G401 (cell line): ENCODE measurements at places on chromosomes 16 and 17. TPM values are rescaled to one million over a fixed set of nuclear protein-coding genes. Genes with fewer than 3 reads are reported as not detected.

GRCh38 chr16:84370723-84371552 lies 2.6 kb downstream of the ATP2C2 start:
- no peak for DNase-seq

DNA sequence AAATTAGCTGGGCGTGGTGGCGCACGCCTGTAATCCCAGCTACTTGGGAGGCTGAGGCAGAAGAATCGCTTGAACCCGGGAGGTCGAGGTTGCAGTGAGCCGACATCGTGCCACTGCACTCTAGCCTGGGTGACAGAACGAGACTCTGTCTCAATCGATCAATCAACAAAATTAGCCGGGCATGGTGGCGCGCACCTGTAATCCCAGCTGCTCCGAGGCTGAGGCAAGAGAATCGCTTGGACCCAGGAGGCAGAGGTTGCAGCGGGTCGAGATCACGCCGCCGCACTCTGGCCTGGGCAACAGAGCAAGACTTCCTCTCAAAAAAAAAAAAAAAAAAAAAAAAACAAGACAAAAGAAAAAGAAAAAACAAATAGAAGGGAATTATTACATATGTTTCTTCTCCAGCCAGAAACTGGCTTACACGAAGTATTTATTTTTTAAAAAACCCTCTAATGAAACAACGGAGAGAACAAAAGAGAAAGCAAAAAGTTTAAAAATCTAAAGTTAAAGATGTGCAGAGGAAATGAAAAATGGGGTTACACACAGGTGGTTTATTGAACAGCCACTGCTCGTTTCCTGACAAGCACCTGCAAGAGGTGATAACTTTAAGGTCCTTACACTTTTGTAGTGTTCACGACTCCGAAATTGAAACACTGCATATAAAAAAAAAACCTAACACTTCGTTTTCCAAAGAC lies 1.4 kb downstream of the SYNRG start:
- DNase-seq: no peak

GRCh38 chr17:28747051-28747691 lies 3.4 kb downstream of the TRAF4 start:
- DNase-seq: peak; percentile 78

GRCh38 chr16:73216932-73217331 lies 169.0 kb upstream of the ZFHX3 start:
- no peak for DNase-seq

GRCh38 chr17:57404073-57404472 lies 147.8 kb downstream of the MSI2 start:
- DNase-seq: no peak

DNA sequence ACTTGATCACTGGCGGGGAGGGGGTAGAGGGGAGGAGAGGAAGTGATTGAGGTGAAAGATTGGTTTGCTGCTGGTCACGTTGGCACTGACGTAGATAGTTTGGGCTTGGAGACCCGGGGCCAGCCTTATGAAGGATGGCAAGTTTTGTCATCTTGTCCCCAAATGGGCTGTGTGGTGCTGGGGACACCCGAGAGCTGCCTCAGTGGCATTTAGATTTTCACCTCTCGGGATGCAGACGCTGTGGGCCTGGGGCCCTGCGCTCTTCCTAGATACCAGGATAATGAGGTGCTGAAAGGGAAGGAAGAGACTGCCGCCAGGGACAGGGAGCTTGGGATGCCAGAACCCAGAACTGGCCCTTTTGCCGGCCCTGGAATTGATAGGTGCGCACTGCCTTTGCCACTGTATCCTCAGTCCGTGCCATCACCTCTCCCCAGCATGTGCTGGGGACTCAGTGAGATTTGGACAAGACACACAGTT lies 1.4 kb upstream of the SOCS3 start:
- DNase-seq: no peak

- DNase-seq: peak; percentile 85
These were observed 63.1 kb downstream of the MYO18A start for GRCh38 chr17:29116804-29117753.

DNA sequence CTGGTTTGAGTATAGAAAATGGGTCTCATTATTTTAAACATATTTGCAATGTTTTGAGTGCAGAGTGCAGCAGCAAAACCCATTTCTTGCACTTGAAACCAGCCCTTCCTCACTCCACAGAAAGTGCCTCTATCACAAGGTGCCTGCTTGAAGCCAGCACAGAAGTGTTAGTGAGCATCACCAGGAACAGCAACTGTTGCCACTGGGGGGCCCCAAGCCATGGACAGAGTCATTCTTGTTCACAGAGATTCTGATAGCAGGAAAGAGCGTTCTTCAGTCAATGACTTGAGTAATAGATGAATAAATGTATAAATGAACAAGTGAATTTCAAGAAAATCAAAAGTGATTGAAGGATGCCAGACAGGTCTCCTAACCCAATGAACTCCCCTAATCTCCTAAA lies 45.6 kb downstream of the CHD9NB start:
- DNase-seq: no peak

DNA sequence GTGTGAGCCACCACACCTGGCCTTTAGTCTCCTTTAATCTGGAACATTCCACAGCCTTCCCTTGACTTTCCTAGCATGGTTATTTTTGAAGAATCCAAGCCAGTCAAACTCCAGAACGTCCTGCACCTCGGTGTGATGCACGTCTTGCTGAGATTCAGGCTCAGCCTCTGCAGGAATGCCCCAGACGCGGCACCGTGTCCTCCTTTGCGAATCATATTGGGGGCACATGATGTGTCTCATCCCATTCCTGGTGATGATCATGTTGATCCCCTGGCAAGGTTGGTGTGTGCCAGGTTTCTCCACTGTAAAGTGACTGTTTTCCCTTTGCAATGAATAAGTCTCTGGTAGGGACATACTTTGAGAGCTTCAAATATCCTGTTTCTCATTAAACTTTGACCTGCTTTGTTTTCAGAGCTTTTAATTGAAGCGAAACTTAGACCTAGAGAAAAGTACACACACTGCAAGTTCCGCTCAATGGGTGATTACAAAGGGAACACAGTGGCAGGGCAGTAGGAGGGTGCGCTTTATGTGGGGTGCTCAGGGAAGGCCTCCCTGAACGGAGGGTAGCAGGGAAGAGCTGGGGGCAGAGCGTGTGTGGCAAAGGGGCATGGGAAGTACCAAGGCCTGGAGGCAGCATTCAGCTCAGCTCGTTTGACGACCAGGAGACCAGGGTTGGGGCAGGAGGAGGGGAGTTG lies 9.6 kb upstream of the ATP2C2 start:
- DNase-seq: no peak

DNA sequence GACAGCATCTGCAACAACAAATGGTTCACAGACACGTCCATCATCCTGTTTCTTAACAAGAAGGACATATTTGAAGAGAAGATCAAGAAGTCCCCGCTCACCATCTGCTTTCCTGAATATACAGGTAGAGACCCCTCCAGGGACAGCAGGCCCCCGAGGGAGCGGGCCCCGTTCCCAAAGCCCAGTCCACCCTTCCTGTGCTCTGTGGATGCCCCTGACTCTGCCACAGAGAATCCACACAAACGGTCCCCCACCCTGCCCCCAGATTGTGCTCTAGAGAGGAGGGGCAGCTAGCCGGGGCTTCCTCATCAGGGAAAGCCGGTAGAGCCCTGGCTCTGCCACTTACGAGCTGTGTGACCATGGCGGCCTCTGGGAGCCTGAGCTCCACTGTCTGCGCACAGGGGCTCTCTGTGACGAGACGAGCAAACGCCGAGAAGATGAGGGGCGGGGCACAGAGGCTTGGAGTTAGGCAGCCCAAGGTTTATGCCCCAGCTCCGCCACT lies 84.4 kb downstream of the AMFR start:
- DNase-seq: no peak

- peak; percentile 77 for DNase-seq
These were observed 101.1 kb downstream of the MSI2 start for GRCh38 chr17:57357392-57357784.

- no peak for DNase-seq
These were observed 38.7 kb downstream of the LAT start for GRCh38 chr16:29023279-29024277.

- no peak for DNase-seq
These were observed 756 bp downstream of the CCL2 start for GRCh38 chr17:34255841-34256240.

DNA sequence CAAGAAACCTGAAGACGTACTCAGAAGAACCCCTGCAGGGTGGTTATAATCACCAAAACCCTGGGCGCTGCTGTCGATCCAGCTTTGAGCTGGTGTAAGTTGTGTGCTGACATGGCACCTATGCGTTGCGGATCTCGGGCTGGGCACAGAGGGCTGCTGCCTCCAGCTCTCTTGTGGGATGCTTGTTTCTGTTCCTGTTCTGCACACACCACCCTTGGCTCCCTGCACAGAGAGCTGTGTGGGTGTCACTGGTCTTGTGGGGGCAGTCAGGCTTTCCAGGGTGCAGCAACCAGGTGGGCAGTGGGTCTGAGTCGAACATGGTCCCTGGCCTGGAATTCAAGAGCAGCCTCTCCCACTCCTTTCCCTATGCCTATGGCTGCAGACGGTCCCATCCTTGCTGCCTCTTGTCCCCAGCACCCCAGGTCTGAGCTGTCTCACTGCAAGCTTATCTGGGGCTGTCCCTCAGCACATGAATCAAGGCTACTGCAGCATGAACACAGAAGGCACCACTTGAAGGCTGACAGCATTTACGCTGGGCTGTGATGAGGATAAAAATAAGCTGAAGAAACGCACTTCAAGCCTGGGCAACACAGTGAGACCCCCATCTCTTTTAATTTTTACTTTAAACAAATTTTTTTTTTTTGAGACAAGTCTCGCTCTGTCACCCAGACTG lies 20.1 kb downstream of the ZNF276 start:
- no peak for DNase-seq

GRCh38 chr17:83202002-83203000 lies 122.9 kb downstream of the METRNL start:
- no peak for DNase-seq

GRCh38 chr16:66332634-66333610 lies 33.6 kb upstream of the CDH5 start:
- DNase-seq: no peak

GRCh38 chr17:79835953-79836509 lies 3.2 kb downstream of the CBX4 start:
- no peak for DNase-seq

GRCh38 chr16:17266608-17267313 lies 204.0 kb downstream of the XYLT1 start:
- peak; percentile 21 for DNase-seq

DNA sequence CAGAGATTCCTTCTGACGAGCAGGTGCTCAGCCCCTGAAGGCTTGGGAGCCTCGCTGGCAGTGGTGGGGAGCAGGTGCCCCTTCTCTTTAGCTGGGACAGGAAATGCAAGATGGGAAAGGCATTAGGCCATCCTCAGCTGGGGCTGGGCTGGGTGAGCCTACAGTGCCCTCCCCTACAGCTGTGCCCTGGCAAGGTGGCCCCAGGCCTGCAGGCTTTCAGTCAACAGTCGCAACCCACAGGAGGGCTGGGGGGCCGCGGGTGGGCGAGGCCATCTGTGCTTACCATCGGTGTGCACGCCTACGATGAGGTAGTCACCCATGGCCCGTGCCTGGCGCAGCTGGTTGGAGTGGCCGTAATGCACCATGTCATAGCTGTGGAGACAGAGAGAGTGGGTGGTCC lies 2.0 kb downstream of the PCYT2 start:
- no peak for DNase-seq

- DNase-seq: no peak
These were observed 233.0 kb downstream of the MSI2 start for GRCh38 chr17:57489321-57489720.

DNA sequence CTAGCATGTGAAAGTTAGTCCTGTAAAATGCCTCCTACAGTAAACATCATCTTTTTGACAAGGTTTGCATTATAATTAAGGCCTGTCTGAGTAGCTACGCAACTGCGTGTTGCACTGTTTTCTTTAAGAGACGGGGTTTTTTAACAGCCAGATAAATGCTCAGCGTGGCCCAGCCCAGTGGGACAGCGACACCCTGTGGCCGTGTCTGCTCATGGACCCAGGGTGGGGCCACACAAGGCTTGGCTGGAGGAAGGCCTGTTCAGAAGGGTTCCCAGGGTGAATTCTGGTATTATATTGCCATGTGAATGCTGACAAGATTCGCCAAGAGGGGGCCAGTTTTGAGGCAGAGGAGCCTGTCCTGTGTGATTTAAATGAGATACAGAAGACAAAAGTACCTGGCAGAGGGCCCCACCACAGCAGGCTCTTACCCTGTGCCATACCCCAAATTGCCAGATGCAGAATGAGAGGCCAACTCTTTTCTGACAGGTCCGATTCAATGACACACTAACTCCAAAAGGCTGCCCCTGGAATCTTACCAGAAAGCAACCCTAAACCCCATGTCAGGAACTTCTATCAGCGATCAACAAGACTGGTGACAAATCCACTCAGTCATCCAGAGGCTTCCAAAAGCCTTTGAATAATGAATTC lies 65.9 kb upstream of the IRX6 start:
- DNase-seq: peak; percentile 1

GRCh38 chr16:51034481-51035109 lies 116.5 kb downstream of the SALL1 start:
- DNase-seq: no peak

- DNase-seq: no peak
These were observed 135.2 kb upstream of the CPHXL start for GRCh38 chr16:75861311-75862097.

CTRB2 gene
- not detected in 2 replicates for total RNA-seq

CA4 gene
- not detected in 2 replicates for total RNA-seq

NPIPB6 gene
- total RNA-seq: 1.4 TPM in 1 of 2 replicates, not detected in the other

HSD17B1 gene
- 3.5 and 4.4 TPM in 2 replicates for total RNA-seq

ELAC2 gene
- 114 and 119 TPM in 2 replicates for total RNA-seq

TNFRSF17 gene
- total RNA-seq: not detected in 2 replicates

SMIM5 gene
- not detected in 2 replicates for total RNA-seq
